ENCODE measurements at places on chromosomes 4 and X. TPM values are rescaled to one million over a fixed set of nuclear protein-coding genes. Genes with fewer than 3 reads are reported as not detected.

DNA sequence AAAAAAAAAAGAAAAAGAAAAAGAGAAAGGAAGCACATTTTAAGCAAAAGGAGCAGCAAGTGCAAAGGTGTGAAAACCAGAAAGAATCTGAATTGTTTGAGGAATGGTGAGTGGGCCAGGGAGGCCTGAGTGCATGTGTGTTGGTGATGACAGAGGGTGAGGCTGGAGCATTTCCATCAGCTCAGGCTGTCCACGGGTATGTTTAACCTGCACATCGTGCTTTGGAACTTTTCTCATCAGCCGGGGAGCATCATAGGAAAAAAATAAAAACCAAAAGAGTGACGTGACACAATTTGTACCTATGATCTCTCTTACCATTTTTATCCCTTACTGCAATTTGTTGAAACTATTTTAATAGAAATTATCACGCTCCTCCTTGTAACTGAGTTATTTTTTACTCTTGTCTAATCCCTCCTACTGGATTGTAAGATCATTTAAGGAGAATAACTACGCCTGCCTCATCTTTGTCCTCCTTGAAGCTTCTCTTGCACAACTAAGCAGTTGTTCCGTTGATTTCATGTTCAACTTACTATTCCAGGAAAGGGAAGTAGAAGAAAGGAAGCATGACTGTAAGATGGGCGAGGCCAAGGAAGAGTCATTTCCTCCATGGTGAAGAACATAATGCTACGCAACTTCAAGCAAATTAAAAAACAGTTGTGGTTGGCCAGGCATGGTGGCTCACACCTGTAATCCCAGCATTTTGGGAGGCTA, 7.0 kb downstream of the PALLD start:
- no peaks in the 10 kb centered on the region for H3K36me3 ChIP-seq
- H3K4me3 ChIP-seq: no peak overlapping the region
- no peaks in the 10 kb centered on the region for H3K27me3 ChIP-seq

- no peaks in the 10 kb centered on the region for H3K4me1 ChIP-seq
Measured at GRCh38 chrX:153861733-153862310, 24.2 kb downstream of the L1CAM start.

DNA sequence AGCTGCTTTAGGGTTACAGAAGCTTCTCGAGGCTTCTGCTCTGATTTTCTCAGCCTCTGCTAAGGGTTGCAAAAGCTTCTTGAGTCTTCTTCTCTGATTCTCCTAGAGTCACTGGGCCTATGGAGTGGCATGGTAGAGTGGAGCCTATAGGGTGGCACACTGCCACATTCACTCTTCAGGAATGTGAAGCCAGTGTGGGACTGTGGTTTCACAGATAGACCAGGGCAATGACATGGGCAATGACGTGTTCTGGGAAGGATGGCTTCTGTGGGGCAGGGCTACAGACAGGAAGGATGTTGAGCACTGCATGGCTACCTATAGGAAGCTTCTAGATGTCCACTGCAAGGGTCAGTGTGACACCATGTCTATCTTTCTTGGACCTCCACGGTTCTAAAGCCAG, 11.0 kb upstream of the MAMLD1 start:
- no peaks in the 10 kb centered on the region for H3K27me3 ChIP-seq
- no peak overlapping the region for H3K27ac ChIP-seq

The TCP11X2 gene
- not detected for total RNA-seq

GRCh38 chr4:112189754-112190153, 41.8 kb upstream of the AP1AR start:
- H3K27me3 ChIP-seq: no peaks in the 10 kb centered on the region
- no peak overlapping the region for H3K4me3 ChIP-seq
- H3K36me3 ChIP-seq: no peaks in the 10 kb centered on the region
- no peaks in the 10 kb centered on the region for H3K4me1 ChIP-seq

The SPOCK3 gene
- total RNA-seq: not detected

DNA sequence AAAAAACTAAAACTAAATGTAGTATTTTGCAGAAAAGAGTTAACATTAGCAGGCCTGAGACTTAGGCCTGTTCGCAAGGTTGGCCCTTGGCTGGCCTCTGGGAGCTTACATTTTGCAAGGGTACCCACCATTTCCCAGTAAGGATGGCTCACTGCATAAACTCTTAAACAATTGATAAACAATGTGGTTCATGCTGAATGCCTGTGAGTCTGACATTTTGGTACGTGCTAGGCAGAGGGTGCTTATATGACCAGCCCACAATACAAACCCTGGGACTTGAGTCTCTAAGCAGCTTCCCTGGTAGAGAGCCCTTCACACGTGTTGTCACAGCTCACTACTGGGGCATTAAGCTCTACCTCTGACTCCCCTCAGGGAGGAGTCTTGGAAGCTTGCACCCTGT, 7.4 kb downstream of the PRPS2 start:
- no peak overlapping the region for H3K4me3 ChIP-seq
- DNase-seq: no peak
- H3K27me3 ChIP-seq: no peaks in the 10 kb centered on the region
- no peaks in the 10 kb centered on the region for H3K4me1 ChIP-seq
- H3K36me3 ChIP-seq: no peaks in the 10 kb centered on the region

The GK gene
- total RNA-seq: 48.3 TPM

The BST1 gene
- 11.0 TPM for total RNA-seq

GRCh38 chr4:89290727-89291516, 16.7 kb downstream of the GPRIN3 start:
- DNase-seq: no peak
- no peak overlapping the region for H3K27ac ChIP-seq

GRCh38 chr4:62543002-62543401, 1342.9 kb downstream of the ADGRL3 start:
- H3K27me3 ChIP-seq: no peaks in the 10 kb centered on the region
- H3K4me3 ChIP-seq: no peak overlapping the region
- no peaks in the 10 kb centered on the region for H3K36me3 ChIP-seq
- H3K4me1 ChIP-seq: no peaks in the 10 kb centered on the region
- H3K27ac ChIP-seq: no peak overlapping the region
- DNase-seq: no peak

GRCh38 chr4:119733431-119733830, 104.8 kb upstream of the PDE5A start:
- H3K27ac ChIP-seq: no peak overlapping the region
- no peaks in the 10 kb centered on the region for H3K27me3 ChIP-seq
- DNase-seq: no peak
- no peak overlapping the region for H3K4me3 ChIP-seq
- H3K36me3 ChIP-seq: no peaks in the 10 kb centered on the region

Data from upper lobe of right lung (tissue), 1 donor.